Naive thymus-derived CD8-positive, alpha-beta T cell (primary cell): ENCODE measurements at places on chromosomes 2 and 18. TPM values are rescaled to one million over a fixed set of nuclear protein-coding genes. Genes with fewer than 3 reads are reported as not detected.
A peak's percentile ranks its signal among the peaks of the same experiment; 100 is the strongest.

GRCh38 chr2:180359522-180360282 is 352.6 kb upstream of the CWC22 start:
- no peaks in the 10 kb centered on the region for H3K4me1 ChIP-seq
- H3K36me3 ChIP-seq: no peaks in the 10 kb centered on the region

- no peak for DNase-seq
- no peak overlapping the region for H3K4me3 ChIP-seq
- no peak overlapping the region for H3K27ac ChIP-seq
- H3K36me3 ChIP-seq: peaks cover 2% of the 10 kb centered on the region
These were observed 402.5 kb upstream of the DDX18 start for GRCh38 chr2:117411983-117412382.

DNA sequence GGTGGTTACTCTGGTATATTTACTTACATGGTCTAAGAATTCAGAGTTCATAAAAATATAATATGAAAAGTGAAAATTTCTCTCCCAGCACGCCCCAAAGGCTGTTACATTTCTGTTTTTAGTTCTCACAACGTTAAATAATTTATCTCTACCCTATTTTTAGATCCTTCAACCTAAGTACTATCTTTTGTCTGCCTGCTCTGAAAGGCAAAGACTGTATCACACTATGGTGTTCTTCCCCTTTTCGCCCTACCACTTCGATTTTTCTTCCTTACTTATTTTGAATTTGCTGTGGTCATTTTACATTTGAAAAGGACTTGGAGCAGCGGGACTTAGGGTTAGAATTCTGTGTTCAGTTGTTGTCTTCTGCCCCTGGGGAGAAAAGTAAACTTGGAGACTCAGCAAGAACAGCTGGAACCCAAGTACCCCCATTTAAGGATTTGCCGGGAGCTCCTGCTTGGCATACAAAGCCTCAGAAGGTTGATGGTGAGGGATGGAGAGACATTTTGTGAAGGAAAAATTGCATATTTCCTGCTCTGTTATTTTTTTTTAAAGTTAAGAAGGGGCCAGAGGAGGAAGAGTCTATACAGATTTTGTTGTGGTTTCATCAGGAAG is 19.0 kb downstream of the ADAM23 start:
- no peaks in the 10 kb centered on the region for H3K36me3 ChIP-seq
- DNase-seq: no peak
- H3K4me3 ChIP-seq: no peak overlapping the region
- H3K27me3 ChIP-seq: peaks cover 24% of the 10 kb centered on the region

GRCh38 chr18:35164133-35164532 is 76.7 kb upstream of the ZNF397 start:
- DNase-seq: no peak
- H3K36me3 ChIP-seq: no peaks in the 10 kb centered on the region
- no peak overlapping the region for H3K4me3 ChIP-seq
- H3K27me3 ChIP-seq: no peaks in the 10 kb centered on the region
- H3K27ac ChIP-seq: no peak overlapping the region

DNA sequence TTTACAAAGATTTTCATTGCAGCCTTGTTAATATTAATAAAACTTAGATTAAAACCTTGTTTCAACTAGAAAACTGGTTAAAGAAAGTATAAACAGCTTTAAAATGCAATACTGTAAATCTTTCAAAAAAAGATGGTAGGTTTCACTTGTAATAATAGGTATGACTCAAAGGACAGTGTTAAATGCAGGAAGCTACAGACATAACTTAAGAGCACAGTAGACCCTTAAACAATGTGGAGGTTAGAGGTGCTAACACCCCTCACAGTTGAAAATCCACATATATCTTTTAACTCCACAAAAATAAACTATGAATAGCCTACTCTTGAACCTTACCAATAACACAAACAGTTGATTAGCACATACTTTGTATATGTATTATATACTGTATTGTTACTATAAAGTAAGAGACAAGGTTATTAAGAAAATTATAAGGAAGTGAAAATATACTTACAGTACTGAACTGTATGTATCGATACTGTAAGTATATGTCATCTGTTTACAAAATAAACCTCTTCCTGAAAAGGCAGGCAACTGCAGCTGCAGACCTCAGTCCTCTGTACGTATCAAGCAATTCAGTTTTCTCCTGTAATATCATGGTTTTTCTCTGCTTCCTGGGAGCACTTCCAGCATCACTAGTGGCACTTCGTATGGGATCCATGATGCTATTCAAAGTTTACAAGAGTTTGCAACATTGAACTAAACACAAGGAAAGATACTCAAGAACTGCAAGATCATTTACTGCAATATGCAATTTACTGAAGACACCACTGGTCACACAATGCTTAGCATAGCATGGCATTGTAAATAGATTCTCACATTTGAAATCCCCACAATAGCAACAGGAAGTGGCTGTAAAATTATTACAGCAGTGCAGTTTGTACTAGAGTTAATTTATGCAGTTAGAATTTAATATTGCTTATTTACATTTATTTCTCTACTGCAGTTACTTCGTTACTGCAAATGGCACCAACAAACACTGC is 610.5 kb upstream of the LRRTM4 start:
- no peaks in the 10 kb centered on the region for H3K36me3 ChIP-seq
- no peak for DNase-seq
- no peak overlapping the region for H3K4me3 ChIP-seq
- no peaks in the 10 kb centered on the region for H3K27me3 ChIP-seq
- H3K4me1 ChIP-seq: no peaks in the 10 kb centered on the region

- no peak overlapping the region for H3K27ac ChIP-seq
- no peak for DNase-seq
- no peaks in the 10 kb centered on the region for H3K36me3 ChIP-seq
- no peaks in the 10 kb centered on the region for H3K4me1 ChIP-seq
- H3K27me3 ChIP-seq: no peaks in the 10 kb centered on the region
These were observed 643.4 kb upstream of the CDH2 start for GRCh38 chr18:28820353-28820752.

- no peaks in the 10 kb centered on the region for H3K36me3 ChIP-seq
- no peak for DNase-seq
- no peaks in the 10 kb centered on the region for H3K4me1 ChIP-seq
- H3K27ac ChIP-seq: no peak overlapping the region
- H3K27me3 ChIP-seq: no peaks in the 10 kb centered on the region
These were observed 297.1 kb upstream of the FSIP2 start for GRCh38 chr2:185441486-185442005.

Gene CHST9
- not detected for total RNA-seq

DNA sequence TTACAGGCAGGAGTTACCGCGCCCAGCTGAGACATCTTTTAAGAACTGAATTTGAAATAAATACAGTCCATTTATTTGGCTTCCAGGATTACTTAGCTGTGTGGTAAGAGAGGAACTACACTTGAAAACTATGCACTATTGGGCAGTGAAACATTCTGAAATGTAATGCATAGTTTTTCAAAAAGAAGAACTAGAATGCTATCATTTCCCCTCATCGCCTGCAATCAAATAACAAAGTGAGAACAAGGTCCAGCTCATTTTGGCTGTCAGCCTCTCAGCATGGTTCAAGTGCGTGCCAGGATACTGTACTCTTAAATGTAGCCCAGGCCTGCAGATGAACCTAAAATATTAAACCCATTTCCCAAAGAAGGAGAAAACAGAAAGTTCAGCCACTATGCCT is 76.6 kb upstream of the ARL5A start:
- H3K36me3 ChIP-seq: no peaks in the 10 kb centered on the region
- H3K4me3 ChIP-seq: no peak overlapping the region
- no peaks in the 10 kb centered on the region for H3K27me3 ChIP-seq
- DNase-seq: no peak
- no peak overlapping the region for H3K27ac ChIP-seq

DNA sequence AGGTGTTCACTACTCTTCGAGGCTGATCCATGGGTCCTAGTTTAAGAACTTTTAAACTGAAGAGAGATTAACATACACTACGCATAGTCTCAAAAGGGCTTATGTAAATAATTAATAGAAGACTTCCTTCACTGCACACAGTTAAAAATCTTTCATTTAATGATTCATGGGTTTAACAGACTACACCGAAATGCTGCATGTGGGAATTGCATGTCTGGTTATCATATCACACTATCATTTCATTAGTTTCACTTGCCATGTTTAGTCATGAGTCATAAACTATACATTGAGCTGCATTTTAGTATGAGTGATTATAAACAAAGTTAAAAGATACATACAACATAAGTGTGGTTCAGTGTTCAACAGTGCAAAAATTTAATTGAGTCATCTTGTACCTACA is 31.2 kb downstream of the GLS start:
- peaks cover 70% of the 10 kb centered on the region for H3K36me3 ChIP-seq
- H3K4me3 ChIP-seq: no peak overlapping the region
- no peak overlapping the region for H3K27ac ChIP-seq
- H3K4me1 ChIP-seq: peaks cover 22% of the 10 kb centered on the region
- H3K27me3 ChIP-seq: no peaks in the 10 kb centered on the region
- no peak for DNase-seq

- no peak for DNase-seq
- no peaks in the 10 kb centered on the region for H3K36me3 ChIP-seq
- no peaks in the 10 kb centered on the region for H3K4me1 ChIP-seq
- no peaks in the 10 kb centered on the region for H3K27me3 ChIP-seq
- no peak overlapping the region for H3K27ac ChIP-seq
- H3K4me3 ChIP-seq: no peak overlapping the region
These were observed 1000.4 kb upstream of the ACVR2A start for GRCh38 chr2:146844226-146844990.

GRCh38 chr2:71944183-71944550 is 203.5 kb downstream of the CYP26B1 start:
- no peaks in the 10 kb centered on the region for H3K36me3 ChIP-seq
- no peak overlapping the region for H3K4me3 ChIP-seq
- peaks cover 32% of the 10 kb centered on the region for H3K27me3 ChIP-seq
- no peaks in the 10 kb centered on the region for H3K4me1 ChIP-seq

Gene ZNF396
- total RNA-seq: 7.3 TPM

- no peaks in the 10 kb centered on the region for H3K4me1 ChIP-seq
- H3K36me3 ChIP-seq: no peaks in the 10 kb centered on the region
- H3K4me3 ChIP-seq: no peak overlapping the region
- no peaks in the 10 kb centered on the region for H3K27me3 ChIP-seq
- no peak overlapping the region for H3K27ac ChIP-seq
These were observed 293.9 kb upstream of the DCC start for GRCh38 chr18:52045946-52046675.

Gene TDRD15
- total RNA-seq: not detected

Gene CD8B2
- 13.1 TPM for total RNA-seq

Gene SLC9A4
- not detected for total RNA-seq

GRCh38 chr2:25161055-25161781 is 7.2 kb downstream of the POMC start:
- H3K27me3 ChIP-seq: peaks cover 2% of the 10 kb centered on the region
- peak overlapping the region; percentile 90 for H3K27ac ChIP-seq
- H3K4me3 ChIP-seq: peak overlapping the region; percentile 58
- peak; percentile 54 for DNase-seq
- peaks cover 27% of the 10 kb centered on the region for H3K4me1 ChIP-seq

DNA sequence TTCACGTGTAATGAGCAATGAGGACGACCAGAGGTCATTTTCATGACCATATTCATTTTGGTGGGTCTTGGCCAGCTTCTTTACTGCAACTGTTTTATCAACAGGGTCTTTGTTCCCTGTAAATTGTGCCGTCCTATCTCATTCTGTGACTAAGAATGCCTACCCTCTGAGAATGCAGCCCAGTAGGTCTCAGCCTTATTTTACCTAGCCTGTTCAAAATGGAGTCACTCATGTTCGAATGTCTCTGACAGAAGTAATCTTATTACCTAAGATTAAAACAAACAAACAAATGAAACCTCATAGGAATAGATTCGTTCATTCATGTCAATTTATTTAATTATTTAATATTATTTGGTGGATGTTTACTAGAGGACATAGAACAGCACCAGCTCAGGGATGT is 714.8 kb downstream of the ADCYAP1 start:
- H3K36me3 ChIP-seq: no peaks in the 10 kb centered on the region
- no peak overlapping the region for H3K4me3 ChIP-seq
- no peaks in the 10 kb centered on the region for H3K4me1 ChIP-seq

- no peak overlapping the region for H3K4me3 ChIP-seq
- no peaks in the 10 kb centered on the region for H3K4me1 ChIP-seq
- no peak for DNase-seq
- no peaks in the 10 kb centered on the region for H3K36me3 ChIP-seq
These were observed 500.9 kb downstream of the FBXO15 start for GRCh38 chr18:73646772-73647171.

- DNase-seq: no peak
- H3K36me3 ChIP-seq: no peaks in the 10 kb centered on the region
- no peak overlapping the region for H3K4me3 ChIP-seq
- peaks cover 5% of the 10 kb centered on the region for H3K4me1 ChIP-seq
- no peak overlapping the region for H3K27ac ChIP-seq
These were observed 42.7 kb upstream of the ZDBF2 start for GRCh38 chr2:206231669-206232286.

- no peaks in the 10 kb centered on the region for H3K4me1 ChIP-seq
- no peak overlapping the region for H3K27ac ChIP-seq
- no peak overlapping the region for H3K4me3 ChIP-seq
- peaks cover 2% of the 10 kb centered on the region for H3K27me3 ChIP-seq
- DNase-seq: no peak
- H3K36me3 ChIP-seq: no peaks in the 10 kb centered on the region
These were observed 40.8 kb downstream of the TNP1 start for GRCh38 chr2:216819055-216819454.

Gene ANKRD53
- total RNA-seq: 1.6 TPM

DNA sequence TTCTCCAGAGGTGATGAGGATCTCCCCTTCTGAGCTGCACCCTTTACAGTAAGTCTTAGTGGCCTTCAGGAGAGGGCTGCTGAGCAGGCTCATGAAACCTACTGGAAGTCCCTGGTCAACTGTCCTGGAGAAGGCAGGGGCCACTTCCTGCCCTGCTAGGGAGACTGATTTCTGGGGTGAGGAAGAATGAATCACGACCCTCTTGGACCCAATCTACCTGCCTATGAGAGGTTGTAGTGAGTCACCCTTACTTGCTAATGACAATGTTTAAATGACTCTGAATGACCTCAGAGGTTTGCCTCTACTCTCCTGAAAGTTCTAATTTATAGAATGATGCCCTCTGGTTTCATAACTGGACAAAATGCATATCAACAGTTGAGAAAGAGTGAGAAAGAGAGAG is 79.4 kb upstream of the FAM136A start:
- no peak overlapping the region for H3K4me3 ChIP-seq
- no peaks in the 10 kb centered on the region for H3K36me3 ChIP-seq
- no peaks in the 10 kb centered on the region for H3K4me1 ChIP-seq
- DNase-seq: no peak
- H3K27ac ChIP-seq: no peak overlapping the region
- H3K27me3 ChIP-seq: no peaks in the 10 kb centered on the region

Gene CHRNA1
- total RNA-seq: not detected
